ENCODE measurements at places on chromosomes 4 and X.
A peak's percentile ranks its signal among the peaks of the same experiment; 100 is the strongest.

DNA sequence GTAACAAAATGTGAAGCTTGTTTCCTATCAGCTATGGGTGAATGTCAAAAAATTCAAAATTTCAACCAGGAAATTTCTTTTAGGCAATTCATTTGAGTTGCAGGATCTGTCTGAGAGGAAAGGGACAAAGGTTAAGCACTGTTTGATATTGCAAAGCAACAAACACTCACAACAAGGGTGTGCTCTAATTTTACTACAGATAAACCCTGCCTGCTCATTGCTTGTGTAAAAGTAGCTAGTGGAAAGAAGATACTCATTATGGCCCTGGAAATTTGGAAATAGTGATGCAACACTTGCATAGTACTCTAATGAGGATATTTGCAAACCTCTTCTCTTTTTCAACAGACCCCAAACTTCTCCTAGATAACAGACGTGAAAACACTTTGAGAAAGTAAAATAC, 27.1 kb downstream of the FAM47E start:
- DNase-seq = no peak

- no peak for DNase-seq
Observed at GRCh38 chr4:14265651-14266050, 638.1 kb upstream of the BOD1L1 start.

DNA sequence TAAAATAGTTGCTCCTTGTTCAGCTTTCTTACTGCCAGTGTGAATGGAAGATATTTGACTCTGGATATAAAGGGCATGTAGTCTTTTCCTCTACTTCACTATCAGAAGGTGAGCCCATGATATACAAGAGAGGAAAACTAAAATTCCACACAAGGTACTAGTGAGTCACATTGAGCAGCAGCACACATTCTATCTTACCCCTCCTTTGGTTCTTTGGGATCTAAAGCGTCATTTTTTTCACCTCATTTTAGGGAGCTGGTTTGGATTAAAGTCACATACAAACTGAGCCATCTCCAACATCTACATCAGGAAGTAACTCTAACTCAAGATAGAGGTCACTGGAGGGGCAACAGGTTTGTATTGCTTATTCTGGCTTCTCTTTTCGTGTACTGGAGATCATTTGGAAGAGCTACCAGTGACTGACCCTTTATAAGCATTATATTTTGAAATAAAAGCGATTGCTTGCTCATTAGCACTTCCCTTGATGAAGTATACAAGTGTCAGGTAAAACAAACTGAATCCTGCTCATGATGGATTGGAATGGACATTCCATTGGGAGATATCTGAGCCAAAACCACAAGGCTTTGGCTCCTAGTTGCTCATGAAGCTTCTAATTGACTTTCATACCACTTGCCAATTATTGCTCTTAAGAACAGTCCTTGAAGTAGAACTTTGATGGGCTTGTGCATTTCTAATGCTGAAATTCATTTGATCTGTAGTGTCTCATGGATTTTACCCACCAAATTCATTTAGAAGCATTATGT, 124.1 kb downstream of the SPCS3 start:
- DNase-seq = no peak

GRCh38 chr4:70619778-70620177, 8.8 kb upstream of the ENAM start:
- no peak for DNase-seq

GRCh38 chr4:145808021-145808650, 128.2 kb downstream of the C4orf51 start:
- DNase-seq = no peak

DNA sequence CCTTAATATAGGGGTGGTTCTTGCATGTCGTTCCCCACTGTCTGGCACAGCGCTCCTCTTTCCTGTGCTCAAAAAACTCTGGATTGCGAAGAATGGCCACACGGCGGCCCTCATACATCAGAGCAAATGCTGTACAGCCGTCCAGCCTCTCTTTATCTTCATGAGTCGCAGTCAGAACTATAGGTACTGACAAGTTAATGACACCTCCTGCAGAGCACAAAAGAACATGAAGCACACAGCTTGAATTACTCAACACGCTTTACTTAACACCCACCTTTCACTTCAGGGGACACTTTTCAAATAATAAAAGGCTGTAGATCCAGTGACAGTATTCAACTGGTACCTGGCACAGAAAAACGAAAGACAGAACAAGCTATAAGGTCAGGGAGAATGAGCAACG, 65.3 kb downstream of the PAPSS1 start:
- no peak for DNase-seq

DNA sequence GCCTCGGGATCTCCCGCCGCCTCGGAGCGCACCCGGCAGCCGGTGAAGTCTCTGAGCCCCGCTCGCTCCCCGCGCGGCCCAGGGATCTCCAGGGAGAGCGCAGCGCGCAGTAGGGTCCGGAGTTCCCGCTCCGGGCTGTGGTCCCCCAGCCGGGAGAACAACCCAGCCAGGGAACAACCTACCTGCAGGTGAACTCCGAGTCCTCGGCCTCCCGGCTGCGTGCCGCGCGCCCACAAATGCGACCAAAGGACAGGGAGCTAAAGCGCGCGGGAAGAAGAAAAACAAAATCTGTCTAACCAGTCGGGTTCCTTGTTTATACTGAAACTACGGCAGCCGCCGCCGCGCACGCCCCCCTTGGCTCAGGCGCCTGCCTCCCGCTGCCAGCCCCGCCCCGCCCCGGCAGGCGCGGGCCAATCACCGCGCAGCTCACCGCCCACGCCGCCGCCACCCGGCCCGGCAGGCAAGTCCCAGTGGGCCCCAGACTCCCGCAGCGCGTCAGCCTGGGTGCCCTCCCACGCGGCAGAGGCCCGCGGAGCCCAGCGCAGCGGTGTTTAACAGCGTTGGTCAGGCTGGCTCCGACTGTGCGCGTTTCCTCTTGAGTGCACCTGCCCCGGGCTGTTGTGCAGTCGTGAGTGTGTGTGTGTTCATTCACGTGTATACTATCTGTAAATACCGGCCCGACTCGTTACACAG, at the start of gene RASGEF1B:
Gene RASGEF1B, minus strand, starts transcription at position 320 of the 693 bp plus-strand sequence. CDS start 12,399 bp downstream, outside the sequence.
- peak; percentile 87 for DNase-seq

DNA sequence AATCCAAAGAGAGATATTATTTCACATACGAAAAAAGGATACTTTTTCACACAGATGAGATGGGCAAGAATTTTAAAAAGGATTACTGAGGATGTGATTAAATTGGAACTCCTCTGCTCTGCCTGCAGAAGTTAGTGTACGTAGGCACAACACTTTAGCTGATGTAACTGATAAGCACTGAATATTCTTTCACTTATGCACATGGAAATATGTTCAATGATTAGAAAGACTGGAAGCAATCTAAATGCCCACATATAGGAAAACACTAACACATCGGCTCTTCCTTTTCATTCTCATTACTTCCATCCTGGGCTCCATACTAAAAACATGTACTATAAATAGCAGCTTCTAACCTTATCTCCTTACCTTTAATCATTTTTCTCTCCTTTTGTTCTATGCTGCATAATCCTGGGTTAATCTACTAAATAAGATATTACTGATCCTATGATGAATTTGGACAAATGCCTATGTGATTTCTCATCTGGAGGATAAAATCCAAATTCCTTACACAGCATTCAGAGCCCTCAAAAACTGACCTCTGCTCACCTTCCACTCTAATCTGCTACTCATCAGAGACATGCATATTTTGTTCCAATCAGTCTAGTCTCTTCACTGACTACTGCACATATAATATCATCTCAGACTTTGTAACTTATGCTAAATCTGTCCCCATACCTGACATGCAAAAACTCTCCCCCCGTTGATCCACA, 197.8 kb downstream of the PDGFC start:
- DNase-seq = no peak

DNA sequence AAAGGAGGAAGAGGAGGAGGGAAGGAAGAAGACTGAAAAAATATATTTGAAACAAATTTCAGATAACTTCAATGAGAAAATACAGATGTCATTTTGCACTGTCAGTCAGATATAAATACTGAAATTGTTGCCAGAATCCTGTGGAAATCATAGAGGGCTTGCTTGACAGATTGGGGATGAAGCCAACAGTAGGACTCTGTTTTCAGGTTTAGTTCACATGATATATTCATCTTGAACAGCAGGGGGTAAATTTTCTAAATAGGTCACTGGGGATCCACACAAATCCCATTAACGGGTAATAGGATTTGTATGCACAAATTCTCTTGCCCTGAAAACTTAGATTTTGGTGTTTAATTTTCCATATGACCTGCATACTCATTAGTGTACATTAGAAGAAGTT, 103.3 kb upstream of the PCDH18 start:
- no peak for DNase-seq

Measured in type B pancreatic cell (in vitro differentiated cells).